ENCODE measurements at places on chromosomes 12 and 14. TPM values are rescaled to one million over a fixed set of nuclear protein-coding genes. Genes with fewer than 3 reads are reported as not detected.
A peak's percentile ranks its signal among the peaks of the same experiment; 100 is the strongest.

The RILPL2 gene
- 20.6 TPM for total RNA-seq

The TAS2R8 gene
- total RNA-seq, result not detected

The KRT75 gene
- not detected for total RNA-seq

GRCh38 chr12:124916374-124917134, 2.1 kb upstream of the UBC start:
- peak; percentile 26 for DNase-seq

GRCh38 chr12:113190761-113191160, 5.2 kb downstream of the RITA1 start:
- no peak for DNase-seq

- no peak for DNase-seq
These were observed 47.1 kb downstream of the SYNE2 start for GRCh38 chr14:63899953-63900352.

GRCh38 chr14:91899213-91899612, 31.9 kb upstream of the TC2N start:
- no peak for DNase-seq
